ENCODE measurements at places on chromosomes 16 and 17. TPM values are rescaled to one million over a fixed set of nuclear protein-coding genes. Genes with fewer than 3 reads are reported as not detected.

The KRTAP4-3 gene
- total RNA-seq: not detected

The ESRP2 gene
- total RNA-seq: 0.07 TPM

The MYH2 gene
- total RNA-seq: not detected

The EVI2B gene
- total RNA-seq: 0.07 TPM

The NOMO2 gene
- total RNA-seq: 356 TPM

The ABI3 gene
- total RNA-seq: 0.20 TPM

The TLCD3B gene
- 0.10 TPM for total RNA-seq

The NRN1L gene
- total RNA-seq: not detected

The SDF2 gene
- 41.8 TPM for total RNA-seq

The USH1G gene
- total RNA-seq: 0.03 TPM

The ST6GALNAC2 gene
- 0.76 TPM for total RNA-seq

The PMFBP1 gene
- not detected for total RNA-seq
